ENCODE measurements at places on chromosomes 13 and 19. TPM values are rescaled to one million over a fixed set of nuclear protein-coding genes. Genes with fewer than 3 reads are reported as not detected.

- DNase-seq: no peak
Measured at GRCh38 chr13:19153782-19154450, 27.7 kb downstream of the TUBA3C start.

GRCh38 chr19:46926170-46927071 is 65.6 kb downstream of the ARHGAP35 start:
- no peak for DNase-seq

- no peak for DNase-seq
Measured at GRCh38 chr13:62781866-62782265, 1366.2 kb upstream of the PCDH20 start.

- DNase-seq: no peak
Measured at GRCh38 chr19:48918801-48919247, 14.7 kb upstream of the DHDH start.

- DNase-seq: no peak
Measured at GRCh38 chr19:35136977-35137702, 1.5 kb upstream of the FXYD1 start.

GRCh38 chr19:57934820-57935665 is at the start of gene ZNF418:
TSS of gene ZNF418 (minus strand) at chr19:57935402. CDS start at chr19:57933822, 1,580 bp downstream.
- DNase-seq: peak; percentile 44

- no peak for DNase-seq
Measured at GRCh38 chr13:75798353-75799255, 162.5 kb downstream of the LMO7 start.

GRCh38 chr13:22836475-22836874 is 344.3 kb upstream of the SGCG start:
- no peak for DNase-seq

GRCh38 chr13:49029570-49029969 is 53.9 kb downstream of the FNDC3A start:
- DNase-seq: no peak

GRCh38 chr13:31209172-31209840 is 9.5 kb downstream of the B3GLCT start:
- DNase-seq: no peak

The LGALS4 gene
- 0.53 TPM for polyA plus RNA-seq

The C13orf46 gene
- 0.58 TPM for polyA plus RNA-seq

The MEX3D gene
- 5.4 TPM for polyA plus RNA-seq
